ENCODE measurements at places on chromosomes 1 and 21. TPM values are rescaled to one million over a fixed set of nuclear protein-coding genes. Genes with fewer than 3 reads are reported as not detected.

The POLR3GL gene
- 26.3 TPM for total RNA-seq

The HSD3B1 gene
- total RNA-seq = not detected

The NTMT2 gene
- not detected for total RNA-seq

The OR2M3 gene
- total RNA-seq = not detected

The CHIA gene
- total RNA-seq = not detected

Data from B cell (primary cell).